ENCODE measurements at places on chromosomes 13 and 19.

- DNase-seq, result no peak
These were observed 15.7 kb downstream of the PBX4 start for GRCh38 chr19:19602713-19603324.

DNA sequence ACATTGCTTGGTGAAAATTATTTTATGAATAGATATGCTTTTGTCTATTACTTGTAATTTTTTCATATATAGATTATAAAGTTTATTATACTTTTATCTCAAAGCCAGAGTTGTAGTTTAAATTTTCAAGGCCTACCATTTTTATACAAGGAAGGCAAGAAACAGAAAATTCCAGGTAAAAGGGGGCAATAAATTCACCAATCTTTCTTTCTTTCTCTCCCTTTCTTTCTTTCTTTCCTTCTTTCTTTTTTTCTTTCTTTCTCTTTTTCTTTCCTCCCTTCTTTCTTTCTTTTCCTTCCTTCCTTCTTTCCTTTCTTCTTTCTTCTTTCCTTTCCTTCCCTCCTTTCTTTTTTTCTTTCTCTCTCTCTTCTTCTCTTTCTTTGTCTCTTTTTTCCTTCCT is 529.4 kb downstream of the PCDH17 start:
- DNase-seq, result no peak

DNA sequence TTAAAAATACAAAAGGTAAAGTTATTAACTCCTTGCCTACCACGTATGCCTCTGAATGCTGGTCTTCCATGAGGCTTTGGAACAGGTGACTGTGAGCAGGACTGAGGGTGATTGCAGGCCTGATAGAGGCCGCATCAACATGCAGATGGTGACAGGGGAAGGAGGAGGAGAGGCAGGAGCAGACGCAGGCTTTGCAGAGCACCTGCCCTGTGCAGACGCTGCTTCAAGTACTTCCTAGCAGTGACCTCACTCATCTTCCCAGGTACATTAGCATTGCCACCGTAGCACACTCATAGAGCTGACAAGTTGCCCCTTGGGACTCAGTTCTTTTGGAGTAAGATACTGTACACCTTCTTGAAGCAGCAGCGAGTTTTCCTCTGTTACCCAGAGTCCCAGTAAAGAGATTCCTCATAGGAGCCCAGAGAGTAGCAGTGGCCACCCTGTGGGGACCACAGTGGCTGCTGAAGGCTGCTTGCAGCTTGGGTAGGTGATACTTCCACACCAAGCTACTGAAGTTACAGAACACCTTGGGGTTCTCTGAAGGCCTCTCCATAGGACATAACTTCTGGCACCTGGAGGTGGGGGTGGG is 56.0 kb downstream of the ZNF536 start:
- DNase-seq, result no peak

DNA sequence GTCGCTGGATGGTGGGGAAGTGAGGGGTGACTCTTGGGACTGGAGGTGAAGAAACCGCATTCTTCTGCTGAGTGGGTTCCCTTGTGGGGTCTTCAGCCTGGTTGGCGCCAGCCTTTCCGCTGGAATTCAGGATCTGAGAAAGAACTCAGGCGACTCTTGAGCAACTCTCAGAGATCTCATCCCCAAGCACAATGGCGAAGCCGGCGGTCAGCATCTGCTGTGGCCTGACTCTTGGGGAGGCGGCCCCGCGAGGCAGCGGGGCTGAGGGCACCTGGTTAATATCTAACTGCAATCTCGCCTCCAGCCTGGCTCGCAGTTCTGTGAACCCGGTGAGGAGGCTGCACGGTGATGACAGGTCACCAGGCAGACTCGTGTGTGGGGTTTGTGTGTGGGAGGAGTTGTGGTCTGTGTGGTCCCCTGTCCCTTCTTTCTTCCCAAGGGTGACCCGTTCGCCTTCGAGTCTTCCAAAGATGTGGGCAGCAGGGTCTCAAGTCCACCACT is 883 bp downstream of the ZNF441 start:
- peak; percentile 25 for DNase-seq

DNA sequence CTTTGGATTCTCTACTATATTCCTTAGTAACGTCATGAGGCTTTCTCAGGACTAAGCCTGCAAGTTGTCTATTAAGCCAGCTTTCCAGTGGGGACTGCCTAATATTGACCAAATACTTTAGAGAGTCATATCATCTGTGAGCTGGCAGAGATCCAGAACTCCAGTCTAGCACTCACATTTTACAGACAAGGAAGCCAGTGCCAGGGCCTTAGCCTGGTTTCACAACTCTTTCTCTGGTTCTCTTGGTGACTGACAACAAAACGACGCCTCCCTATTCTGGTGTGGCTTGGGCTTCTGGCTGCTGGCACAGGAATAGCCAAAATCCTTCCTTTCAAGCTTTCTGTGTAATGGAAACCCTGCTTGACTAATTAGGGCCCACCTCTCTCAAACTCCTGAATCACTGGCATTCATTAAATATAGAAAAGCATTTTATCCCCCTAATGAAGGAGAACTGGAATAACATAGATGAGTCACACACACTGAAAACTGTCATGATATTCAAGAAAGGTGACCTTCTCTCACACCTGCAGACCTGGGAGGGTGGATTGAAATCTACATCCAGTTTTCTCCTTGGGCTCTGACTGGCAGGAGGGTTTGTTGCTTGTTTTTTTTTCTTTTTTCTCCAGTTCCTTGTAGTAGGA is 75.2 kb upstream of the UBL3 start:
- DNase-seq, result peak; percentile 85

- peak; percentile 79 for DNase-seq
These were observed 79.3 kb downstream of the KDM4B start for GRCh38 chr19:5048091-5048726.

DNA sequence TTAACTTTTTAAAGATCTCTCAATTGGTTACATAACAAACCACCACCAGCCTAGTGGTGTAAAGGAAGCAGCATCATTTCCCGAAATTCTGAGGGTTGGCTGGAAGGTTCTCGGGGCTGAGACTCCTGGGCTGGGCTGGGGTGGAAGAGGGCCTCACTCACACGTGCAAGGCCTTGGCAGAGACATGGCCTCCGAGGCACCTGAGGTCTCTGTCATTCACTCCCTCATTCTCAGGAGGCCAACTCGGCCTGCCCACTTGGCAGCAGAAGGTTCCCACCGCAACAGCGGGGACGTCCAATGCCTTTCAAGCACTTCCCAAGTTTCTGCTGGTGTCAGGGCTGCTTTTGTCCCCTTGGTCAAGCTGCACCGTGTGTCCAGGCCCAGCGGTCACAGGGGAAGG is 18.6 kb upstream of the RASA3 start:
- DNase-seq, result no peak

GRCh38 chr19:15091918-15092753 is 10.1 kb downstream of the OR1I1 start:
- DNase-seq, result peak; percentile 68

Measured in fibroblast of skin of right biceps (primary cell).